ENCODE measurements at places on chromosomes 13 and 19.

GRCh38 chr13:22238269-22238668 is 567.4 kb downstream of the FGF9 start:
- no peak for DNase-seq

- DNase-seq, result no peak
These were observed 468.9 kb upstream of the TSHZ3 start for GRCh38 chr19:31817971-31818797.

DNA sequence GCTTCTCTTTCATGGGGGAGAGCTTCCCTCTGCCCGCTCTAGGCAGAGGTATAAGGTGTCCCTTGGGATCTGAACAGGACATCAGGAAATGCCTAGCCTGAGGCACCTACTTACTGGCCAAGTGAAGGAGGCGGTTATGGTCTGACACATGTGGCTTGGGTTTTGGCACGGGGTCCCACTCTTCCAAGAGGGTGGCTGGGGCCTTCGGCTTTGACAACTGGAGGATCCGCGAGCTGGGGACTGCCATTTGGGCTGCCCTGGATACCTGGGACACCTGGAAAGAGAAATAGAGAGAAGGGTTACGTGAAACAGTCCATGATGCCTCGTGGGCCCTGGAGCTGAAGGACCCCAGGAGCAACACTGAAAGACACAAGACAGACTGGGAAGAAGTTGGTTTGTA is 22.4 kb upstream of the MIER2 start:
- DNase-seq, result no peak

DNA sequence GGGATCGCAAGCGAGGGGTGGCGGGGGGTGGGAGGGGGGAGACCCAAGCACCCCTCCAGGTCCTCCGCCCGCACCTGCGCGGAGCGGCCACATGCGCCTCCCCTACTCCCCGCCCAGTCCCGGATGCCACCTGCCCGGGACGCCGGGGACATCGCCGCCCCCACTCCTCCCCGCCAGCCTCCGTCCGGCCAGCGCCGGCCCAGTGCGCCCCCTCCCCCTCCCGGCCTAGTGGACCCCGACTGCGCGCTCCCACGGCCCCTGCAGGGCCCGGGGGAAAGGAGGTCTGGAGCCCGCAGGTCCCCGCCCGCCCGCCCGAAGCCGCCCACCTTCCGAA is 263 bp downstream of the RHPN2 start:
- DNase-seq, result peak; percentile 32

DNA sequence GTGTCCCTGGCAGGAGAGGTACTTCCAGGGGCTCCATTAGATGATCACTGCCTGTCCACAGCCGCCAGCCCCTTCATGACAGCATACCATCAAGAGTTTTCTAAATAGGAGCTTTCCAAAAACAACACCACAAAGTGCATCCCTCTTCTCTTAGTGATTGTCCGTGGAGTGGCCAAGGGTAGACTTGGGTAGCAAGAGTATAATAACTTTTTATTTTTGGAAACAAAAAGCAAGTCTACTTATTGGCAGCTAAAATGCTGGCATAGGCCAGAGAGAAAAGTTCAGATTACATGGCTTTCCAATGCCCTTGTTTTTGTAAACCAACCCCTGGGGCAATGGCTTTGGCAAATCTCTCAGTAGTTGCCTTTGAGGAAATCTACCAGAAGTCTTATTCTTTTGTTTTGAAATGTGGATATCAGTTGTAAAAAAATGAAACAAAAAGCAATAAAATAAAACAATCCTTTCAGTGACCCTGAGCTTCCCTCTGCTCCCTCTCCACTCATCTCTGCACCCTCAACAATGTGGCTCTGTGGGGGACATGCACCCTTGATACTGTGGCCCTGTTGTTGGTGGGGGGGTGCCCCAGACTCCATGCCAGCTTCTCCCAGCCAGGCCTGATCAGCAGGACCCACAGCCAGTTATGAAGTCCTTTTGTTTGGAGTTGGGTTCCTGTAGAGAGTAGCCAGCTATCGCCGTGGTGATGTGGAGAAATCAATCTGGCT is 294.1 kb downstream of the DLEU7 start:
- DNase-seq, result no peak

DNA sequence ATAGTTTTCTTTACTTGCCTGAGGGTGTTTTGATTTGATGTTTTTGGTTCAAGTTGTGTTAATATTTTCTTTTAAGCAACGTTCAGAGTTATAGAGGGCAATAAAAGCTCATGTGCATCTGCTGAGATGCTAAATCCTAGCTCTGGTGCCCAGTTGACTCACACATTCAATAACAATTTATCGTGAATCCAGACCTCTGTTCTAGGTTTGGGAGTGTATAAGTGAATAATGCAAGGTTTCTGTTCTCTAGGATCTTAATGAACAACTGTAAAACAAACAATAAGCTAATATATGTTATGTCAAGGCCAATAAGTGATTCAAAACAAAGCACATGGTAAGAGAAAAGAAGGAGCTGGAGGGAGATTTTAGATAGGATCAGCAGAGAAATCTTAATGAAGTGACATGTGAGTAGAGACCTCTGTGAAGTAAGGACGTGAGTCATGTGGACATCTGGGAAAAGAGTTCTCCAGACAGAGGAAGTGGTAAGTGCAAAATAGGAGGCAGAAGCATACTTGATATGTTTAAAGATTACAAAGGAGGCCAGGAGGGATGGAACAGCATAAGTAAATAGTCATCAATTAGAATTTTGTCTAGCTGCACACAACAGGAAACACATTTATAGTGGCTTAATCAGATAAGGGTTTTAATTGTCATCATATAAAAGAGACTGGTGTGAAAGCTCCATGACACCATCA is 278.5 kb upstream of the HTR2A start:
- DNase-seq, result no peak
